ENCODE measurements at places on chromosomes 12 and 14.

DNA sequence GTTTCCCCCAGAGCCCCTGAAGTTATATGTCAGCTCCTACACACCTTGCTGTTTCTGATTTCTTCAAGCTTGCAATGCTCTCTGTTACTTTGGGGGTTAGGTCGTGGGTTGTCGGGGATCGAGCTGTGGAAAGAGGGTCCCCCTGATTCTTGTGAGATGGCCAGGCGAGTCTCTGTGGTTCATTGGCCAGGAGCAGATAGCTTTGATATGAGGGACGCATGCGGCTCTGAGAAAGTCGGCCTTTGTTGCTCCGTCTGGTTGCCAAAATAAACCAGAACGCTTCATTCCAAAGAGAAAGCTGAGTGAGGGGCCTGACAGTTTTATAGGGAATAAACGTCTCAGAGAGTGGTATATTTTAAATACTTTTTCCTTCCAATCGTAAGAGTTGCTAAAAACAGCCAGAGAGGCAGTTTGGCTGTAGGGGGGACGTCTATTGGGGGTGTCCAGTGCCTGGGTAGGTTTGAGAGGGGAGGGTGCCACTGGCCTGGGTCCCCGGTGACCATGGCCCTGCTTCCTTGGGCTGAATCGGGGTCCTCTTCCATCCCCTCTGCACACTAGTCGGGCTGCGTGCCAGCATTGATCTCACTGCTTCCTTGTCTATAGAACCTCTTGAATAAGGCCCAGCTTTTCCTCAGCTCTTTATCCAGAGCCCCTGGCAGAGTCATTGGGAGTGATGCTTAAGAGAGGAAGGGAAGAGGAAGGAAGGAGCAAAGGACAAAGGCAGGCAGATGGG, 18.9 kb downstream of the CCND2 start:
- no peak for DNase-seq

DNA sequence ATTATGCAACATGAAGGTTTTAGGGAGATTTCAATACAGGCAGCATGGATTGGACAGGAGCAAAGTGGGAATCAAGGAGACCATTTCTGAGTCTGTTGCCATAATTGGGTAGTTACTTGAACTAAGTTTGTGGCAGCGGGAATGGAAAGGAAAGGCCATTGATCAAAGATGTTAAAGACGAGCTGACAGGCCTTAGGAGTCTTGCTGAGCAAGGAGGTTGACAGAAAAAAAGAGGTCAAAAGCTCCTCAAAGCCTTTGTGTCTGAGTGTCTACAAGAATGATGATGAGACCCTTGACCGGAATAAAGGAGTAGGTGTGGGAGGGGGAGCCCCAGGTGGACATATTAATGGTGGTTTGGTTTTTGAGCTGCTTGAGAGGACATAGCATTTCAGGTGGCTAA, 9.4 kb downstream of the PLEKHA5 start:
- no peak for DNase-seq

DNA sequence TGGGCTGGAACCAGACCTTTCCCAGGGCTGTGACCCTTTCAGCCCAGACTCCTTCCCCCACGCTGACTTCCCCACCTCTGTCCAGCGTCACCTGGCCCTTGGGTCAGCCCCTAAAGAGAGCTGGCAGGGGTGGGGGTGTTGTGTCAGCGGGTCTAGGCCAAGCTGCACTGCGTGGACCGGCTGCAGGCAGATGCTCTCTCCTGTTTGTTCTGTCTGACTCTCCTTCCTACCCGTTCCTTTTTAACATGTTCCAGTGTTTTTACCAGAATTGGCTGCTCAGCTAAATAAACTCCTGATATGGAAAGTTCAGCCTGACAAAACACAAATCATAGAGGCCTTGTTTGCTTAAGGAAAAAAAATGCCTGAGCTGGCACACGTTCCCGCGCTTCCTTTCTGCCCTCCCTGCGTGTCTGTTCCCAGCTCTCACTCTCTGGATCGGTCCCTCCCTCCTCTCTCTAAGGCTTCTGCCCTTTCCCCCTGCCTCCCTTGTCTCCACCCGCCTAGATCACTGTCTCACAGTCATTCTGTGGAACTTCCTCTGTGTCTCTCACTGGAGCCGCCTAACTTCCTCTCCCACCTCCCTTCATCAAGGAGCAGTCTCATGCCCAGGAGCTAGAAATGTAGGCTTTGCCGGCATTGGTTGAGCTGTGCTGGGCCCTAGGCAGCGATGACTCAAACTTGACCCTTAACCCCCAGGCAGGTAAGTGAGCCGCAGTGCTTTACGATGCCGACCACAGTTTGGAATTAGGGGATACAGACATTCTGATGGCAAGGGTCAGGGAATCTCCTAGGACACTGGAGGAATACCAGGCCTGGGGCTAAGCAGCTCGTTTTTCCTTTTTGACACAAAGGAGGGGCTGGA, 15.5 kb upstream of the MLXIP start:
- no peak for DNase-seq

DNA sequence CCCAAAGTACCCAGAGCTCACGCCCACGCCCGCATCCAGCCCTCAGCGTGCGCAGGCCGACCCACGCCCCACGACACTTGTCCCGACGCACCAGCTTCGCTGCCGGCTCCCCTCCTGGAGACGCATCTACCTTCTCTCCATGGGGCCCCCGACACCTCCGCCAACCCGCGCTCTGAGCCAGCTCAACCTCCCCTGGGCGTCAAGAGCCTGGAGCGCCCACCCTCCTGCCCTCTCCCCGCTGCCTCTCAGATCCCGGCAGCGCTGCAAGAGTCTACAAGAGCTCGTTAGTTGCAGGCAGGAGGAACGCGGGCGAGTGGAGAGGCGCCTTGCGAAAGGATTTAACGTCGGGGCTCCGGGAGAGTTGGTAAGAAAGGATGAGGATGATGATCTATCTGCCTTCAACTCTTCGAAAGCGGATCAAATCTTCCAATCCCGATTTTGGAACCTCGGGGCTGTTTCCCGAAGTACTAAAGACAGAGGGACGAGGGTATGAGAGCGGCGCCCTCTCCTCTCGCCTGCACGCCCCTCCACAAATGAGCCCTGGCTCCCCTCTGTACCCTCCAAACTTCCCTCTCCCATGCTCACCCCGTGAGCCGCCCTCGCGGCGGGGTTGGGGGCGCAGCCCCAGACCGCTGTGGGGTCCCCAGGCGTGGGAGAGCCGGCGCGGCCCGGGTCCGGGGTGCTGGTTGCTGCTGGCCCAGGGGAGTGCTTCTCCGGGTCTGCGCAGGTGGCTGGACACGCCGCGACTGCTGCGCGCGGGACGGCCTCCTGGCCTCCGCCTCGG, 979 bp downstream of the LTBP2 start:
- DNase-seq: no peak

- no peak for DNase-seq
Observed at GRCh38 chr14:23085458-23085857, 9.5 kb downstream of the ACIN1 start.

DNA sequence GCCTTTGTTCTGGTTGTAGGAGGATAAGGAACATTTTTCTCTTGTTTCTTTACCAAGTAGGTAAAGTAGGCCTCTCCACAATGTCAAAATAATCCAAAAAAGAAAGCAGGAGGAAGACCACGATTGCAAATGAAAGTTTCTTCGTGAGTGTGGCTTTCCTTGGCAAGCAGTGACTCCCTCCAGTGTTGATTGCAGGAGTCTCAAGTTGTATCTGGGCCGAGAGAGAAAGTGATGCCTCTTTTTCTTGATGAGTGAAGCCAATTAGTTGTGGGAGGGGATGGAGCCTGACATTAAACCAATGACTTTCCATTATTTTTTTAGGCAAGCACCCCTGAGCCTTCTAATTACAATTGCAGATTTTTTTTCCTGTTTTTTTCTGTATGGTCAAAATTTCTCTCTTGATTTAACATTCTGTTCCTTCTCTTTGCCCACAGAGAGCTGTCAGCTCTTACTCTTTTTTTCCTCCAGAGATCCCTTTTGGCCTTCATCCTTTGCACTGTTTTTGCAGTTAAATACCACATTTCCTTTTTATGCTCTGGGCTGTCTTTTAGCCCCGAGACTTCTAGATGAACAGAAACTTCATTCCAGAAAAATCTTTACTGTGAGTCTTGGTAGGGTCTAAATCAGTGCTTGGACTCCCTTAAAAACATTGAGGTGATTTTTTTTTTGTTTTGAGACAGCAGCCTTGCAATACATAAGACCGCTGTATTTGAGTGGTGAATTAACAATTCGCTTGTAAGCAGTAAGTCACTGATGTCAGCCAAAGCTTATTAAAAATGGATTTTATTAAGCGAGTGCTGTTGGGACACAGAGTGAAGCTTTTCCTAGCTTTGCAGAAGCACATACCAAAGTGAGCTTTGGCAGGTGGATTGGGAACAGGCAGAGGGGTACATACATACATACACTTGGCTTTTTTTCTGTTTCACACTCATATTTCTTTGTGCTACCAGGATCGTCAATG, 15.8 kb downstream of the FBXW8 start:
- DNase-seq: no peak

GRCh38 chr12:126830778-126831680, 1435.9 kb upstream of the TMEM132C start:
- DNase-seq: no peak

DNA sequence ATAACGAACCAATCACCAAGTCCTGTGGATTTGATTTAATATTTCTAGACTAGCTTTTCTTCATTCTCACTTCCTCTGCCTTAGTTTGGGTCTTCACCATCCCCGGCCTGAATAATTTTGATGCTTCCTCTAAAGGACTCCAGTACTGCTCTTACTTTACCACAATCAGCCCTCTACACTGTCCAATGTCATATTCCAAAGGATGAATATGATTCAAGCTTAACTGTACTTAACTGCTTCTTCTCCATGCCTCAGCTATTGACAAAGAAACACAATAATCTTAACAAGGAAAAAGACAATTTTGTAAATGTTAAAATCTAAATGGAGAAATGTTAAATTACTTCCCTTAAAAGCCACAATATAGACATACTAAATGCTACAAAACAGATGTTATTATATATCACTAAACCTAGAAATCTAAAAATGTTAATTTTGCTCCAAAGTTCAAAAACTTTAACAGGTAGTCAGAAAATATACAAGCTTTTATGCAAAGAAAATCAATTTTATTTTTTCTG, 70.2 kb downstream of the STXBP6 start:
- DNase-seq: no peak

DNA sequence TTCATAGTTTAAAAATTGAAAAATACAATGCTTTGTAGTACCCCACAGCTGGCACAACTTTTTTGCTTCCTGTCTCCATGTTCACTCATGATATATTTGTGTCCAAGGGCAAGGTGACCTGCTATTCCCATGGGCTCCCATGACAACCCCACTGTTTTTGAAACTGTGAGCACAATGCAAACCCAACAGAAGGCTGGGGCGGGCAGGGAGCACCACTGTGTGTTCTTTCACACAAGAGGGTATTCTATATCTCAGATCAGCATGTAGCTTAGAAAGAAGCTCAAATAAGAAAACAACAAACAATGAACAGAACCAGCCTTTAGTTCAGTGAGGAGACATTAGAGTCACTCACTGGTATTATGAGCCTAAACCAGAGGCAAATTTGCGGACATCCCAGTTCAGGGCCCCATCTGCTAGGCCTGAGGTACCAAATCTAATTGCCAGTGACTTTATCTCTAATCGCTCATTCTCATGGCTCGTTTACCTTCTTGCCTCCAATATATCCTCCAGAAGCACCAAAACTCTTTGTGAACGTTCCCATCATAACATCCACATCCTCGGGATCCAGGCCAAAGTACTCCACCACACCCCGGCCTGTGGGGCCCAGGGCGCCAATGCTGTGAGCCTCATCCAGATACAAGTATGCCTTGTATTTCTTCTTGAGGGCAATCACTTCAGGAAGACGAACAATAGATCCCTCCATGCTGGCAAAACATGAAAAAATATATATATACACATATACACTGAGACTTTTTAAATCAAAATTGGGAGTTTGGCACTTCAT, 56.4 kb upstream of the ISM2 start:
- DNase-seq: no peak

DNA sequence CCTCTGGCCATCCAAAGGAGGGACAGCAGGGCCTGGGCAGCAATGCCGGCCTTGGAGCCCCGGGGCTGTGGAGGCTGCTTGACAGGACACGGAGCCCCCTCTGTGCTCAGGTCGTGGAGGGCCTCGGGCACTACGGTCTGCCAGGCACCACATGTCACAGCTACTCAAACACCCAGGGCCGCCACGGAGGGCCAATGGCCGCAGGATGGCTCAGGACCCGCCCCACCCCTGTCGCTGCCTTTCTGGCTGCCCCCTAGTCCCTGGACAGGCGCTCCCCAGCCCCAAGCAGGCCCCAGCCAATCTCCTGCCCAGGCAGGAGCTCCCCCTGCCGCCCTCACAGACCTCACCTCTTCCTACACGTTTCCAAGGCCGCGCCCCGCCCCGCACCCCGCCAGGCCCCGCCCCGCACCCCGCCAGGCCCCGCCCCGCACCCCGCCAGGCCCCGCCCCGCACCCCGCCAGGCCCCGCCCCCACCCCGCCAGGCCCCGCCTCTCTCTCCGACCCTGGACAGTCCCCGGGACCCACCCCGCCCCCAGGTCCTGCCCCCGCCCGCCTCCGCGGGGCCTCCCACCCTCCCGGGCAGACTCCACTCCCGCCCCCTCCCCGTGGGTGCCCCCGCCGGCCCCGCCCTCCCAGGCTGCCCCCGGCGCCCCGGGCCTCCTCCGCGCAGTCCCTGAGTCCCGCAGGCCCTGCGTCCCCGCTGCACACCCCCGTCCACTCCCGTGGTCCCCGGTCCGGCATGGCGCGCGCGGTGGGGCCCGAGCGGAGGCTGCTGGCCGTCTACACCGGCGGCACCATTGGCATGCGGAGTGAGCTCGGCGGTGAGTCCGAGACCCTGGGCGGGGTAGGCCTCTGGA, at the start of gene ASPG:
Gene ASPG (plus strand): TSS at position 669 of the 857 bp plus-strand sequence. CDS start 71 bp downstream, at position 740.
- no peak for DNase-seq

- no peak for DNase-seq
Observed at GRCh38 chr12:127552838-127553237, 714.1 kb upstream of the TMEM132C start.

- no peak for DNase-seq
Observed at GRCh38 chr14:35034440-35034833, 11.6 kb upstream of the FAM177A1 start.

GRCh38 chr12:102197789-102198188, at the start of gene PMCH:
Gene PMCH (minus strand): TSS chr12:102197833. CDS start chr12:102197770, 63 bp downstream.
- no peak for DNase-seq

DNA sequence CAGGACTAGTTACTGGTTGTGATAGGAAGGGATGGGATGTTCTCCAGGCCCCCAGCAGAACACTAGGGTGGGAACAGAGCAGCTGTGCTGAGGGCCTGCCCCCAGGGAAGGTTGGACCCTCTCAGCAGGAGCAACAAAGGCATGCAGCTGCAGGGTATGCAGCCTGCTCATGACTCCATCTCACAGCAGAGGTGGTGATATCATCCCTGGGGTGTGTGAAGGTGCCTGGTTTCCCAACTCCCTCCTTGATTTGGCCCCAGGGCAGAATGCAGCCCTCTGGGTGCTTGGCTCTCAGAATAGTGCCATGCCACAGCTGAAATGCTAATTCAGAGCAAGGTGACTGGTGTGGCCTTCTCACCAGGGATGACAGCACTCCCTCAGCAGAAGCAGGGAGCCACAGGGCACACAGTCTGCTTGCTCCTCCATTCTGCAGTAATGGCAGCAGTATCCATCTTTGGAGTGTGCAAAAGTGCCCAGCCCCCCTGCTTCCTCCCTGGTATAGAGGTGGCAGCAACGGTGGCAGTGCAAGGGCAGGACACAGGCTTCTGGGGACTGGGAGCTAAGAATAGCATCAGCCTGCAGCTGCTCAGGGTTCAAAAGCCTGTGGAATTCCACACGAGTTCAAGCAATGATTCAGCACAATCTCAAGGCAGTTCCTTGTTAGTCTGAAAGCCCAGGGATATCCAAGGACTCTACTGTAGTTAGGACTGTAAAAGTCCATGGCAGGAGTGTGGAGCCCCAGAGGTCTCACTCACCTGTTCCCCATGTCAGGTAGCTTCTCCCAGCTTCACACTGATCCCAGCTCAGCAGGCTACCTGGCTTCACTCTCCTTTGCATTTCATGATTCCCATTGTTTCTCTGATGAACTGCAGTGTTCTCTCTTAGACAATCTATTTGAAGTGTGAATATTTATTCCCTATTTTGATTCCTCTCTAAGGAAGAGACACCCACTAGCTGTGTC, 298.1 kb upstream of the FOXG1 start:
- DNase-seq: no peak
